ENCODE measurements at places on chromosomes 3 and 15.

GRCh38 chr15:58748040-58748851, 1.3 kb downstream of the ADAM10 start:
- peak; percentile 59 for DNase-seq

DNA sequence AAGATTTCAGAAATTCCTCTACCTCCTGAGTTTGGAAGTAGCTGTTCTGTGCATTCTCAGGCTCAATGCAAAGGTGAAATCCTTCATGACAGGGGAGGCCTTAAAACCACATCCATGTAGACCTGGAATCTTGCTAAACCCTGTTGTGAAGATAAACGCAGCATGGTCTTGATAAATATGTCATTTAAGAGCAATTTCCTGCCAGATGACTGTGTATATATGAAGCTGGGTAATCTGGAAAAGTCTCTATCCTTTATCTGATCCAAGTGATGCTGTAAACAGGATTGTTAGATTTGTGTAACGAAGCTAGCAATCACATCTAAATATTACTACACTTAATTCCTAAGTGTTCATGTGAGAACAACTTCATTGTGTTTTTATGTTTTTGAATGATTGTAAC, 9.1 kb downstream of the MCTP2 start:
- peak; percentile 6 for DNase-seq

- DNase-seq, result no peak
These were observed 13.7 kb downstream of the PDHB start for GRCh38 chr3:58419780-58420507.

DNA sequence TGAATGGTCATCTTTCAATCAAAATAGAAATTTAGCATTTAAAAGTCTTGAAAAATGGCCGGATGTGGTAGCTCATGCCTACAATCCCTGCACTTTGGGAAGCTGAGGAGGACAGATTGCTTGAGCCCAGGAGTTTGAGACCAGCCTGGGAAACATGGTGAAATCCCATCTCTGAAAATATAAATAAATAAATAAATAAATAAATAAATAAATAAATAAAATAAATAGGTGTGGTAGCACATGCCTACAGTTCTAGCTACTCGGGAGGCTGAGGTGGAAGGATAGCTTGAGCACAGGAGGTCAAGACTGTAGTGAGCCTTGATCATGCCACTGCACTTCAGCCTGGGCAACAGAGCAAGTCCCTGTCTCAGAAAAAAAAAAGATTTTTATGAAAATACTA, 25.9 kb downstream of the SLC30A4 start:
- DNase-seq, result no peak

- no peak for DNase-seq
These were observed 4.8 kb upstream of the HCLS1 start for GRCh38 chr3:121665488-121665887.

DNA sequence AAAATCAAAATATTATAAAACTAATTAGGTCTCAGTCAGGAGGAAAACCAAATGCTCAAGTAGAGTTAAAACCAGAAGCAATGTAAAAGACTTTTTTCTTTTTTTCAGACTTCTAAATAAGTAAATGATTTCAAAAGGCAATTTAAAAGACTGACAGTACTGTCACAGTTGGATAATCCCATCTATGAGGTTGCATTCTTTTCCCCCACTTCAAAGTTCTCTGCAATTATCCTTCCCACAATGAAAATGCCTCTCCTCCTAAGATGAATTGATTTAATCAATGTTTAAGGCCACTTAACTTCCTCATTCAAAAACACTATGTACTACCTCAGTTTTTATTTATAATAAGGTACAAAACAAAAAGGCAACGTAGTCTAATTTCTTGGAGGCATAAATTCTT, 8.1 kb downstream of the MRPL3 start:
- DNase-seq, result no peak

- no peak for DNase-seq
These were observed 135.6 kb upstream of the ABI3BP start for GRCh38 chr3:101128786-101129185.

DNA sequence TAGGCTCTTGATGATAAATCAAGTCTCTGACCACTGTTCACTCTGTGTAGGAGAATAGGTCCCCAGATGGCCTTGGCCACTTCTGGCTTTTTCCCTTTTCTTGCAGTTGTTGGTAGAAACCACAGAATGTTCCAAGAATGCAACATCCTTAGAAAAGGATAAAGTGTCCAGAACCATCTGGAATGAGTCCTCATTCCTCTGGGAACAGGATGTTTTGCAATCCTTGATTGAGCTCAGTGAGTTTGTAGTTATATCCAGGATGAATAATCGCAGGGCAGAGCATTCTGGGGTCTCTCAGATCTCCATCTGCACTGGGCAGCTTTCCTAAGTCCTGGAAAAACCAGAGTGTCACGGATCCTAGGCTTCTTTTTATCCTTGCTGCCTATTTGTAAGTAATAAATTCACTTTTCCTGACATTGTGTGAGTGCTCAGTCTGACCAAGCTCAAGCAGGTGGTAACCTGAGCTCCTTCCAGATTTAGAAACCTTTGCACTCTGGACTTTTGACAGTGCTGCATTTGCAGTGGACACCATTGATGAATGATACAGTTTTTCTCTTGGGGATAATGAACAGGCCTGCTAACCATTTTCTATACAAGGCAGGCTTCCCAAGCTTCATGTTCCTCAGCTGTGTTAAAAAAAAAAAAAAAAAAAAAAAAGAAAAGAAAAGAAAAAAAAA, 1028.6 kb downstream of the OTOL1 start:
- peak; percentile 5 for DNase-seq

- peak; percentile 78 for DNase-seq
These were observed 41.7 kb downstream of the OXSM start for GRCh38 chr3:25831578-25831977.

DNA sequence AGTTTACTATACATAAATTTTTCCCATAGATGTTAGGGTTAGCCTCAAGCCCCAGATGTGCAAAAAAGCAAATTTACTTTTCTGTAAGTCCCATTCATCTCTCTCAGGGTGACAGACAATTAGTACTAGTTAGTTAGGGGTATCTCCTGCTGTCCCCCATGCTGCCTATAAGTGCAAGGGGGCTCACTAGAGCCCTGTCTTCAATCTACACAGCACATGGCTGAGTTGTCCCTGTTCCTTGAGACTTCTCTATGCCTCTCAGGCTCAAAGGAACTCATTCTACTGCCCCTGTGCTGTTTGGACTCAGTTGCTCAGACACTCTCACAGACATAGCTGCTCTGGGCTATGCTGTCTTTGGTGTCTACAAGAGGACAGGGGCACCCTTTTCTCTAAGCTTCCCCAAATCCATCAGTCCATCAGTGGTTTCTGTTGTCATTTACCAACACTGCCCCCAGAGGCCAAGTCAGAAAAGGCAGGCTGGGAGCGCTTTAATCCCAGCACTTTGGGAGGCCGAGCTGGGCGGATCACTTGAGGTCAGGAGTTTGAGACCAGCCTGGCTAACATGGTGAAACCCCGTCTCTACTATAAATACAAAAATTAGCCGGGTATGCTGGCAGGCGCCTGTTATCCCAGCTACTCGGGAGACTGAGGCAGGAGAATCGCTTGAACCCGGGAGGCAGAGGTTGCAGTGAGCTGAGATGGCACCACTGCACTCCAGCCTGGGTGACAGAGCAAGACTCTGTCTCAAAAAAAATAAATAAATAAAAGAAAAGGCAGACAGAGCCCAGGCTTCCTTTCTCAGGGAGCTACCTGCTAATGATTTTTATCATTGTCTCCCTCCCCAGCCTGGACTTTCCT, 31.4 kb upstream of the PRTG start:
- peak; percentile 69 for DNase-seq

- no peak for DNase-seq
These were observed 78.3 kb upstream of the ZNF280D start for GRCh38 chr15:56811586-56811985.
